Diencephalon (tissue), 1 donor: ENCODE measurements at places on chromosomes 7 and 10. TPM values are rescaled to one million over a fixed set of nuclear protein-coding genes. Genes with fewer than 3 reads are reported as not detected.

The C7orf25 gene
- total RNA-seq, result 11.3 TPM

The RASSF4 gene
- 15.7 TPM for total RNA-seq

The GCK gene
- total RNA-seq, result 13.8 TPM

The PKD2L1 gene
- total RNA-seq, result 0.46 TPM

The OR2A2 gene
- not detected for total RNA-seq
